ENCODE measurements at places on chromosomes 3 and 15.

DNA sequence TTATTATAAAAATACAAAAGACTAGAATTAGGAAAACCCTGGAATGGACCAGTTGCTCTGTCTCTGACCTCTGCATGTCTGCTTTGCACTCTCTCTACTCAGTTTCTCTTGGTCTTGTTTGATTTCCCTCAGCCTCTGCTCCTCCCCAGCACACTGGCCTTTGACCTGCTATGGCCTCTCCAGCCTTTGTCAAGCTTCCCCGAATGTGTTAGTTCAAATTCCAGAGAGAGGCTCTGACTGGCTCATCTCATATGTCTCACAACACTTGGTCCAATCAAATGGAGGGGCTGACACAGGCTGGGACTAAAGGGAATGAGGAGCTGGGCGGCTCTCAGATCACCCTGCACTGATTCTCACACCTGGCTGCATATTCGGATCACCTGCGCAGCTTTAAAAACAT lies 52.4 kb upstream of the CMTM8 start:
- no peak for DNase-seq

GRCh38 chr15:70309716-70310115 lies 212.0 kb upstream of the TLE3 start:
- no peak for DNase-seq

DNA sequence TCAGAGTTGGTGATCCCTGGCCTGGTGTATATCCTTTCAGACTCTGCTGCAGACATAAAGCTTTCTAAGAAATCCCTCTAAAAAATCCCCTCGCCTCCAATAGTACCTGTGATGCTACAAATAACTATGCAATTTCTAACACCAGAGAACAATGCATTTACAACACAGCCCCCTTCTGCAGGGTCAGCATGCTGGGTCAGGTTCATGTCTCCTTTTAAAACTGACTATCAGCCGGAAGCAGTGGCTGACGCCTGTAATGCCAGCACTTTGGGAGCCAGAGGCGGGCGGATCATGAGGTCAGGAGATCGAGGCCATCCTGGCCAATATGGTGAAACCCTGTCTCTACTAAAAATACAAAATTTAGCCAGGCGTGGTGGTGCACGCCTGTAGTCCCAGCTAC lies 77.0 kb upstream of the SPATA12 start:
- DNase-seq, result no peak

- DNase-seq, result no peak
These were observed 78.2 kb upstream of the IGF1R start for GRCh38 chr15:98570119-98570518.

DNA sequence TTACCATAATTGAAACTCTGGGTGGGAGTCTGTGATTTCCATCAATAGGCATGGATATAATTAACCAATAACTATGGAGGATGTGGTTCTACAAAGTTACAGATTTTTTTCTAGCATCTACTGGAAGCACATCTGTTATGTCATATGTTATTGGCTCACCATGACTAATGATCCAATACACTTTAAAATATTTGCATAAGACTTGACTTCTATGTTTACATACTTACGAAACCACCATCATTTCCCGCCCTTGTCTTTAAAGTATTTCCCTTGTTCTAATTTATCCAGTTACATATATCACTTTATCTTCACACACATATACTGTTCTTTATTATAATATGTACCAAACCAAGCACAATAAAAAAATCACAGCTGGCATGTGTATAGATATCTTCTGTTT lies 380.3 kb upstream of the CBLB start:
- no peak for DNase-seq

DNA sequence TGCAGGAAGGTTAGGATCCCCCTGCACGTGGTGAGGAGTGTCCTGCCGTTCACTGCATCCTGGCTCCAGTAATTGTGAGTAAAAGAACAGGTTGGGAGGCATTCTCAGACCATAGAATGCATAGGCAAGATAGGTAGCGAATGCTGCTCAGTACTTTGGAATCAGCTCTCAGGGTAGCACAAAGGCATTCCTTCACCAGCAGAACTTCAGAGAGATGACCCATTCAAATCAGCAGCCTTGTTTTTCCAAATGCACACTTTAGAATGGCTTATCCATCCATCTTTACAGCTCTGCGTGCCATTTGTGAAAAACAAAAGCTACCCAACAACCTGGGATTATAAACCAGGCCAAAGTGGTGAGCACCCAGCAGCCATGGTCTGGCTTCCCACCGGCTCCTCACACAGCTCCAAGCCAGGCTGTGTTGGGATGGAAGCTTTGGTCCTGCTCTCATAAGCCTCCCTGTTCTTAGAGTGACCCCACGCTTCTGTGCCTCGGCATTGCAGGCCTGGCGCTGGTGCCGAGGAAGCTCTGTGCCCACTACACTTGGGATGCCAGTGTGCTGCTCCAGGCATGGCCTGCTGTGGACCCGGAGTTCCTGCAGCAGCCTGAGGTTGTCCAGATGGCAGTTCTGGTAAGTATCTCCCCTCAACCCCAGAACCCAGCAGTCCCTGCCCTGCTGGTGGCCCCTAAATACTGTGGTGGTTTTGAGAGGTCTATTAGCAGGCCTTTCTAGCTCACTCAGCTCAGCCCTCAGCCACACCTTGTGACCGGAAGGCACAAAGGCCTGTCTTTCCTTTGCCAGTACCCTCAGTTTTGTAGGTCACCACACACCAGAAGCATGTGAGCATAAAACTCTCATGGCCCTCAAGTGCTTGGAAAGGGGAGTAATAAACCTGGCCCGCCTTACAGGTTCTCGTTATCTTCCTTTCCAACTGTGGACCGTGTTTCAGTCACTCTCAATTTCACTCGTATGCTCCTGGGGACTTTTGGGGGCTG lies 52.9 kb upstream of the LIMD1 start:
- DNase-seq, result peak; percentile 71

- DNase-seq, result no peak
These were observed 427.3 kb upstream of the ZNF717 start for GRCh38 chr3:76212679-76213078.

DNA sequence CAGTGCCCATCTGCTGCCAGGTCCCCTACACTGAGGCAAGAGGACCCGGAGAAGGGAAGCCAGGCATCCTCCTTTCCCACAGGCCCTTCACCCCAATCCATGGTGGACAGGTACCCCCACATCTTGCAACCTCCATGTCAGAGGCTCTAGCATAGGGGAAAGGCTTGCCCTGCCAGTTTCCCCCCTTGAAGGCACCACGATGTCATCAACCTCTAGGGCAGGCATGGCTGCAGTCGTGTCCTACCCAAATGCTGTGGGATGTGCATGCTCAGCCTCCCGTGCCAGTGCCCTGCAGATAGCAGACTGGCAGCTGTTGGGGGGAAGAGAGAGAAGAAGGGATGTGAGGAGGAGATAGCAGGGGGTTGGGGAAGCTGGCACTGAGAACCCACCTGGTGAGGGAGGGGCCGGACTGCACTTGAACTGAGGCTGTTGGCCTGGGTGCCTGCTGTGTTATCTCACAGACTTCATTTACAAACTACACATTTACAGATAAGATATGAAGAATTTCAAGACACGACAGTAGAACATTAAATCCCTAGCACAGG lies 197.5 kb downstream of the ADAMTS9 start:
- no peak for DNase-seq

DNA sequence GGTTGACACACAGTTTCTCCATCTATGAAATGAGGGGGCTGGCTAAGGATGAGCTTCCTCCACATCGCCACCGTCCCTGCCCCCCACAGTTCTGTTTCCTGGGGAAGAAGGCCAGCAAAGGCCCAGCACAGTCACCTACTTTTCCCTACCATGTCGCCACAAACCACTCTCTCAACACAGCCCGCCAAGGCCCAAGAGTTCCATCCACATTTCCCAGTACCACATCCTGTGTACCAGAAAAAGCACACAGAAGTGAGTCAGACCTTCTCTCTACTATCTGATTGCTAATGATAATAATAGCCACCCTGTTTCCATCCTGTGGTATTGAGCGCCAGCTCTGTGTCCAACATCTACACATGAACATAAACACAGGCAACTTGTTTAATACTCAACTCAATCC lies 30.3 kb upstream of the C15orf39 start:
- no peak for DNase-seq

- no peak for DNase-seq
These were observed 120.5 kb downstream of the FOXB1 start for GRCh38 chr15:60124460-60125070.

DNA sequence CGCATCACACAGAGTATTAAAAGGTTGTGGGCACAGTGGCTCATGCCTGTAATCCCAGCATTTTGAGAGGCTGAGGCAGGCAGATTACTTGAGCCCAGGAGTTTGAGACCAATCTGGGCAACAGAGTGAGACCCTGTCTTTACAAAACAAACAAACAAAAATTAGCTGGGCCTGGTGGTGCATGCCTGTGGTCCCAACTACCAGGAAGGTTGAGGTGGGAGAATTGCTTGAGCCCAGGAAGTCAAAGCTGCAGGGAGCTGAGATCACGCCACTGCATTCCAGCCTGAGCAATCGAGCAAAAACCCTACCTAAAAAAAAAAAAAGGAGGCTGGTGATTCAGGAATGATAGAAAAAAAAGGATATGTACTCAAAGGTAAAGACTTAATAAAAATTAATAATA lies 28.2 kb upstream of the ST6GAL1 start:
- DNase-seq, result peak; percentile 71

DNA sequence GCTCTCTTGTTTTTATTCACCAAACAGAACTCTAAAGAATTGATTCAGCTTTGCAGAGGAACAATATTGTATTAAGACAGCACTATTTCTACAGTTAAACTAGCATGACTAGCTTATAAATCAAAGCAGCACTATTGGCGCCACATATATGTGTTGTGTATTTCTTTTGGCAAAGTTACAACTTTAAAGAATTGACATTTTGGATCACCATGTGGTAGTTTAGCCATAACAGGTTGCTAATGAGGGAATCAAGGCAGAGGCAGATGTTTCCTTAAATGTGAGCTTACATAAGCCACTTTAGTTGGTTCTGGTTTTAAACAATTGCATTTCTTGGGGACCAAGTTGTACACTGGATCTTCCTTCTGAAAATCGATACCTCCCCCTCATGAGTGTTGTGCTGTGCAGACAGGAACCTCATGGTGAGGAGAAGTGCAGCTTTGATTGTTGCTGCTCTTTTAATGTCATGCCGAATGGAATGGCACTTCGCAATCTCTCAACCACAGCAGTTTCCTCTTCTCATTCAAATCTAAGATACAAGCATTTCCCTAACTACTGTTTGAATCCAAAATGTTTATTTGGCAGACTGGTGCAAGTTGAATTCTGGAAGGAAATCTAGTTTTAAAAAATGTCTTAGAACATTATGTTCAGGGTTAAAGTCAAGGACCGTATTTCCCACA lies 151.2 kb downstream of the MYRIP start:
- no peak for DNase-seq

DNA sequence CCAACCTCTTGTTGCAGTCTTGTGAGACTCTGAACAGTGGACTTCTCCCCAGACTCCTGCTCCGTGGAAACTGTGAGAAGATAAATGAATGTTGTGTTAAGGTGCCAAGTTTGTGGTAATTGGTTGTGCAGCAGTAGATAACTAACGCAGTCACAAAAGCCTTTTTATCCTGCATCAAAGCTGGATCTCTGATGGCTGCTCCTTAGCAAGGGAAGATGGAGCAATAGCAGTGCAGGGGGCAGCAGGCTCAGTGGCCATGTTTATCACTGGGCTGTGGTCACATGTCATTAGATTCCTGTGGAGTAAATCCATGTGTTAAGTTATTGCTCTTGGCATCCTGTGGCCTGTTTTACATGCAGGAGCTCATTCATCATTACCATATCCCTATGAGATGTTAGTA lies 13.5 kb downstream of the CMTM7 start:
- no peak for DNase-seq

DNA sequence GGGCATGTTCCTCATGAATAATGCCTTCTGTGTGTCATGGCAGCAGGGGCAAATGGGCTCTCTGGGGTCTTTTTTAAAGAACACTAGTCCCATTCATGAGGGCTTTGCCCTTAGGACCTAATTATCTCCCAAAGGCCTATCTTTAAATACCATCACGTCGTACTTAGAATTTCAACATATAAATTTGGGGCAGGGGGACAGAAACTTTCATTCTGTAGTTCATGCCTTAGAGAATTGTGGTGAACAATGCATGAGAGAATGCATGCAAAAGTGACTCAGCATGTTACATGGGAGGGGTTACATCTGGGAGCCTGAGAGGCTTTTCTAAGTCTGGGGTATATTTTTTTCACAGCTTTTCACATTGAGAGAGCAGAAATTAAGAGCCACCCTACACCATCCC lies 208.5 kb upstream of the ROPN1 start:
- peak; percentile 78 for DNase-seq

DNA sequence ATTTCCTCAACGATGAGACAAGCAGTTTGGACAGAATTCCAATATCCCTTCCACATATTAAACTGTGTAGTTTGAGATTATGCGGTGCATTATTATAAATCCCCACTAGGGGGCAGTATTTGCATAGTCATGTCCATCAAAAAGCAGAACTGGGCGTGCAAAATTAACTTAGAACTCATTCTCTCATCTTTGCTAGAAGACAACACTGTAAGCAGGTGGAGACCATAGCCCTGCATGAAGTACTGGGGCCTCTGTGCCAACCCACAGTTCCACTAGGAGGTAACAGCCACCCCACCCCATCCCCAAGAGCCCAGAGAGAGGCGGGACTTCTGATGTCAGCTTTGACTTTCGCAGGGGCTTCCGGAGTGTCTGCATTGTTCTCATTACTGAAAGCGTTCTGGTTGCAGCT lies 106.6 kb upstream of the TMC3 start:
- DNase-seq, result no peak

DNA sequence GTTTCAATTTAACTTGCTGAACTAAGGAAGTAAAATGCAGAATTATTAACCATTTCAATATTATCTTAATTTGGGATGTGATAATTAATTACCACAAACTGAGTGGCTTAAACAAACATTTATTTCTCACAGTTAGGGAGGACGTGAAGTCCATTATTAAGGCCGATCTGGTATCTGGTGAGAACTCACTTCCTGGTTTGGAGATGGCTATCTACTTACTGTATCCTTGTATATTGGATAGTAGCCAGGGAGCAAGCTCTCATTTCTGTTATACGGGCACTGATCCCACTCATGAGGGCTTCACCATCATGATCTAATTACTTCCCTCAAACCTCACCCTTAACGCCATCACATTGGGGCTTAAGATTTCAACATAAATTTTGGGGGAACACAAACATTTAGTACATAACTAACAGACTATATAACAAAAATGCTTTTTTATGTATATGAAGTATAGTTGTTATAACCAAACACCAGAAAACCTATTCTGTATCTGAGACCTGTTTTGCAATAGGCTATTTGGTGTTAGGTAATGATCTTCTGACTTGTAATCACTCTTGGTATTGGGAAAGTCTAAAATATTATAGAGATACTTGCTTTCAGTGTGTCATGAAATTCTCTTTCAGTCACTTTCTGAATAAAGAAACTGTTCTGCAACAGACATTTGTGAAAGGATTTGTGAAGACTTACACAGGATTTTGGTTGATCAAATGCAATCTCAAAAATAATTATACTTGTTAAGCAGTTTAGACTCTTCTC lies 4.7 kb upstream of the KPNA4 start:
- no peak for DNase-seq
